HS-27A (cell line): ENCODE measurements at places on chromosomes 1 and 21.

DNA sequence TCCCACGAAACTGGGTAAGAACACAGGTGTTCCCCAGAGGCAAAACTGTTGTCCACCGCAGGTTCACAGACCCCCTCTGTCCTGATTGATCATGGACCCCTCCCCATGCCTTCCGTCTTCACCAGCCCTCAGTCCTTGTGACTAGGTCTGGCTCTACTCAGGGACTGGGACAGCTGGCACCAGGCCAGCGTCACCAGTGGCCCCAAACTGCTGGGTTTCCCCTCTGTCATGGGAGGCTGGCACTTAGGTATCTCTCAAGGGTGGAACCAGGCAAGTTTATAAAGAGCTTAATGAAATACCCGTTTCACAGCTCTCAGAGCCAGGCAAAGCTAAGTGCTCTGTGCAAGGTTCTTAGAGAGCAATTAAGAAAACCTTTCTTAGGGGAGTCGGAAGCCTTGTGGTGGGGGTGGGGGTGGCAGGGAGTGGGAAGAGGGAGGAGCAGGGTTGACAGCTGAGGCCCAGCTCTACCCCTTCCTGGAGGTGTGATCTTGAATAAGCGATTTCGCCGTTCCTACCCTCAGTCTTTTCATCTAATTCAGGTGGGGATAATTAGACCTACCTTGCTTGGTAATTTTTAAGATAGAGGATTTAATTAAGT, 35.0 kb upstream of the IFNLR1 start:
- DNase-seq: no peak

- no peak for DNase-seq
Measured at GRCh38 chr1:53410100-53410541, 49.1 kb upstream of the DMRTB1 start.

DNA sequence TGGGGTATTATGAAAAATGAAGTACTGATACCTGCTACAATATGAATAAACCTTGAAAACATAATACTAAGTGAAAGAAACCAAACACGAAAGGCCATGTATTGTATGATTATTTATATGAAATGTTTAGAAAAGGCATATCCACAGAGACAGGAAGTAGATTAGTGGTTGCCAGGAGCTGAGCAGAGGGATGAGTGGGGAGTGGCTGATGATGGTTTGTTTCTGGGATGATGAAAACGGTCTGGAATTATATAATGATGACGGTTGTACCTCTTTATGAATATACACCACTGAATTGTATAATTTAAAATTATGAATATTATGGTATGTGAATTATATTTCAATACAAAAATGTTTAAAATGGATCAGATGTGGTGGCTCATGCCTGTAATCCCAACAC, 63.8 kb upstream of the MPC2 start:
- no peak for DNase-seq

DNA sequence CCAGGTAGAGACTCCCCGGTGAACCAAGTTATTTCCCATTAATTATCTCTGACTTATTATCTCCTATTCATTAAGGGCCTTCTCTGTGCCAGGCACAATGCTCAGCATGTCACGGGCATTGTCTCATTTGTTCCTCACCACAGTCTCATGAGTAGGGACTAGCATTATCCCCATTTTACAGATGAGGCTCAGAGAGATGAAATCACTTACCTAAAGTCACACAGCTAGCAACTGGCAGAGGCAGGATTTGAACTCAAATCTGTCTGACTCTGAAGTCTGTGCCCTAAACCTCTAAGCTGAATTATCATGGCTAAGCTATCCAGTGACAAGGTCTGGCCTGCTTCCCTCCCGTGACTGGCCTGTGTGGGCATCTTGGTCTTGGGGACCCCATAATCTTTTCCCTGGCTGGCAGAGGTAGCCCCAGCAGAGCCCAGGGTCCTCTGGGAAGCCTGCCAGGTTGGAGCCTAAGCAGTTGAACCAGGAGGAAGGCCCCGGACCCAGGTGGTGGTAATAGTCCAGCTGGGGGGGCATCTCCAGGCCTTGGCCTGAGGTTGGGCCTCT, 4.5 kb downstream of the MAP7D1 start:
- DNase-seq: no peak

DNA sequence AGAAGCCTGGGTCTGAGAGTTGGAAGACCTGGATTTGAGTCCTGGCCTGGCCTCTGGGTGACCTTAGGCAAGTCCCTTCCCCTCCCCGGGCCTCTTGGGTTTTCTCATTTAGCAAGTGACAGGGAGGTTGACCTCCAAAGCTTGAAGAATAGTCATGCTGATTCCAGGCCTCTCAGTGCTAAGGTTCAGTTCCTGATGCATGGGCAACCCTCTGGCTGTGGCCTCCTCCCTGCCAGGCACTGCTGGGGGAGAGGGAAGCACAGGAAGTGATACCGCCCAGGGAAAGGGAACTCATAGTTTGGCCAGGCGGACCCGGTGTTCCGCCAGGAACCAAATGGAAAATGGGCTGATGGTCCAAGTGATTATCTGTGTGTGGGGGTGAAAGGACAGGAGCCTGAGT, 23.6 kb upstream of the WASF2 start:
- no peak for DNase-seq

- no peak for DNase-seq
Measured at GRCh38 chr1:162204129-162204822, 134.8 kb downstream of the NOS1AP start.

GRCh38 chr21:25895565-25896205, 160.9 kb downstream of the GABPA start:
- DNase-seq: no peak

DNA sequence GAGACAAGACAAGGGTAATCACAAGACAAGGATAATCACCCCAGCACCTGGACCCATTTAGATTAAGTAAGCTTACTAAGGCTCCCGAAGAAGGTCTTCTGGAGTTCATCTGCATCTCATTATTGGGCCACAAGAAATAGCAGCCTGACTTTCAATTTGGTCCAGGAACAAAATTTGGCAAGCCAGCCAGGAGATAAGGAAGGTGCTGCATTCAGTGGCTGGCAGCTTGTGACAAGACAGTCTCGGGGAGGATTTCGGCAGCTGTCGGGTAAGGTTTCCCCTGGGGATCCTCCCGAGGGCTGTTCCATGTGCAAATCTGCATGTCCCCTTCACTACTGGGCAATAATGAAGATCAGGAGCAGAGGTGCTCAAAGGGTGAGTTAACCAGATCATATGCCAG, 195.2 kb downstream of the FCRL5 start:
- no peak for DNase-seq

DNA sequence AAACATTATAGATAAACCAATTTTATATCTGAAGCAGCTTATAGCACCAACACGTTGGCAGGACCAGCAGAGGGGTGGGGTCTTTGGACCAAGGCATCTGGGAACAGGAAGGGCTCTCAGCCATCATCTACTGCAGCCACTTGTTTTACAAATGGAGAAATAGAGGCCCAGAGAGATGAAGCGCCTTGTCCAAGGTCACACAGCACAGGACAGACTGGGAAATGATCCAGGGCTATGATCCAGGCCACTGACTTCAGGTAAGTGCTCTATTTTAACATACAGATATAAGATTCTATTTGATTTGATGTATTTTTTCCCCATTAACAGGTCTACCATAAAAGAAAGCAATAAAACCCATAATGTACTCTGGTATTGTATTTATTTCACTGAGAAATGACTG, 16.9 kb downstream of the GADD45A start:
- DNase-seq: no peak

DNA sequence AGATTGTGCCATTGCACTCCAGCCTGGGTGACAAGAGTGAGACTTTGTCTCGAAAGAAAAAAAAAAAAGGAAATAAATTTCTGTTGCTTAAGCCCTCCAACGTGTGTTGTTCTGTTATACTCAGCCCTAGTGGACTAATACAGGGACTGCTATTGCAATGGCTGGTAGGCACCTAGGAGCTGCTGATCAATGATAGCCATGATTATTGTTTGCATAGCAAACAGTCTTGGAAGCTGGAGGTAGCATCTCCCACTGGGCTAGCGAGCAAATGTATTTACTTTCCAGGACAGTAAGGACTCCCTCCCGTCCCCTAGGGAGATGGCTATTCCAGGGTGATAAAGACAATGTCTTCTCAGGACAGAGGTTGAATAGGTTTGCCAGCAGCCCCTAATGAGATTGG, 13.5 kb upstream of the TNFRSF8 start:
- DNase-seq: no peak

GRCh38 chr1:44542420-44543063, 131.7 kb downstream of the TMEM53 start:
- DNase-seq: no peak

DNA sequence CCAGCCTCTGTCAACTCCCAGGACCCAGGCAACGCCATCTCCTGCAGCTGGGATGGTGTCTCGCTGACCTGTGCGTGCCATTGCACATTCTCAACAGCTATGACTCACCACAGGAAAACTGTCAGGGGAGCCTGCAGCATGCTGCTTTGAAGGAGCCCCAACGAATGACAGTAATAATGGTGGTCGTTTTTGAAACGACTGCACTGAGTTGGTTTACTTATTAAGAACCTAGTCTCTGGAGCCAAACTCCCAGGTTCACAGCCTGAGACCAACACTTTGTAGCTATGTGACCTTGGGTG, 21.6 kb downstream of the TCEA3 start:
- peak; percentile 78 for DNase-seq

GRCh38 chr1:90074566-90074965, 79.7 kb downstream of the ZNF326 start:
- DNase-seq: no peak

GRCh38 chr1:160800142-160800541, 4.2 kb downstream of the LY9 start:
- no peak for DNase-seq
